Glutamatergic neuron (in vitro differentiated cells): ENCODE measurements at places on chromosomes 12 and 14.

DNA sequence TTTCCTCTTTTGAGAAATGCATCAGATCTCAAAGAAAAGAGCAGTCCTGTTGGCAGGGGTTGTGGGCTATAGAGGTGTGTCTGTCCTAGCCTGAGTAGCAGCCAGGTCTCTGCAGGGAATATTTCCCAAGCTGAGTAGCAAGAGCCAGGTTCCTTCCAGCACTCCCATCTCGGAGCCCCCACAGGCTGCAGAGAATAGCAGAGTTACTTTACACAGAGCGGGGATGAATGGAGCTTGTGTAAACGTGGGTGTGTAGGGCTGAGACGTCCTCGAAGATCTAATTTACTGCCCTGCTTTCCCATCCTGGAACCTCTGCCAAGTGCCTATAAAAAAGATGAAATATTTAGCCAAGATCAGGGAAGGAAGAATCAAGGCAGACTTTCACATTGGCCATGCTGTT lies 156.6 kb downstream of the TSPAN9 start:
- no peak for DNase-seq

- DNase-seq, result no peak
These were observed 127.2 kb upstream of the GSC start for GRCh38 chr14:94897082-94897481.

DNA sequence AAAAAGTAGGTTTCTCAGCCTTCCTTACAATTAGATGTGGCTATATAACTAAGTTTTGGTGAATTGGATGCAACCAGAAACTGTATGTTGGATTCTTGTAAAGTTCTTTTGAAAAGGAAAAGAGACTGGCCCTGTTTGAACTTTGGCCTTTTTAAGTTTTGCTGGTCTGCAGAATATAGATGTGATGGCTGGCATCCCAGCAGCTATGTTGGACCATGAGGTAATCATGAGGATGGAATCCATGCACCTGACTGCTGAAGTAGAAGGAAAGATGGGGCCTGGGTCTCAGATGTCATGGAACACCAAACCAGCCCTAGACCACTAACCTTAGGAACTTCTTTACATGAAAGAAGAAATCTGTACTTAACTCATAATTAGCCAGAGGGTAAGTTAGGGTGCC lies 482.5 kb downstream of the GLT1D1 start:
- no peak for DNase-seq

GRCh38 chr14:89336338-89336737 lies 80.7 kb downstream of the FOXN3 start:
- no peak for DNase-seq

GRCh38 chr12:65926119-65926908 lies 102.0 kb downstream of the HMGA2 start:
- DNase-seq, result no peak

DNA sequence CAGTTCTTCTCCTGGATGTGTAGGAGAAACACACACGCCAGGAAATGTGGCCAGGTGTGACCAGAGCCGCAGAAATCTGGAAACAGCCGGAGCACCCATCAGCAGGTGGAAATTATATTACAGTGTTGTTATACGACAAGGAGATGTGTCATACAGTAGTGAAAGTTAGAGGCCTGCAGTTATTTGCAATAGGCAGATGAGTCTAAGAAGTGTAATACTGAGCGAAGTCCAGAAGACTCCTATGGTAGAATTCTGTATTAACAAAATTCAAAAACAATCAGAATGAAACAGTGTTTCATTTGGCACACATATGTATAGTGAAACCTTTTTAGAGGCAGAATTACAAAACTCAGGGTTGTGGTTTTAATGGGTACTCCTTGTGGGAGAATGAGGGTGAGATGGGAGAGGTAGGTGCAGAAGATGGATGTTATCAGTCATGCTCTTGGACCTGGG lies 39.3 kb upstream of the AMN start:
- no peak for DNase-seq

DNA sequence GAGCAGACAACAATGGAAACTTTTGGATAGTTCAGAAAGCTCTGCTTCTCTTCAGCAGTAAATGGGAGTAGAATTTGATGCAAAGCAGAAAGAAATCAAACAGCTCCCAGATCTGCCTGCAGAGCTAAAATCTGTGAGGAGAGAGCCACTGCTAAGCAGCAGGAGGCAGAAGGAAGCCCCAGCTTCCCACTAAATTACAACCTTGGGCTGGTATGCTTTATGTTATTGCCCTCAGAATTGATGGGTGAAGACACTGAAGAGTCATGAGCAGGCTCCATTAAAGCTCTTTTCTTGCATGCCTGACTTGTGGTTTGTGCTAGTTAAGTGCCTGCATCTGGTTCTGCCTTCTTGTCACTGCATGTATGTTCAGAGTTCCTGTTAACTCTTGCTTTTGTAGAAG lies 8.4 kb downstream of the ZC2HC1C start:
- DNase-seq, result no peak
